DMS53 (cell line): ENCODE measurements at places on chromosomes 7 and 10.

- no peak for DNase-seq
Measured at GRCh38 chr10:16902606-16903005, 85.4 kb upstream of the RSU1 start.

GRCh38 chr7:149723082-149723767 is 50.2 kb downstream of the ZNF467 start:
- DNase-seq: no peak

DNA sequence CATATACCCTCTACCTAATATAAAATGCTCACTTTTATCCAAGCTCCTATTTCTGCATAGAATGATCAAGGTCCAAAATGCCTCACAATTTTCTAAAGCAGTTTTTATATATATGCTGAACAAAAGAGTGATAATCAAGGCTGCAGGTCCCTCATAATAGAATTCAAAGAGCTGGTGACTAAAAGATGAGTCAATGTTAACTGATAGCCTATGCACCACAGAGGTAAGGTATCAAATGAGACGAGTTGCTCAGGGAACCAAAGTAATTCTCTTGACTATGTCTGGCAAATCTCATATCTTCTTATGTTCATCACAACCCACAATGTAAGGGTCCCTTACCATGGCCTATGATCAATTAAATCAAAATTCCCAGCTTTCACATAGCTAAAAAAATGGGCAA is 15.2 kb downstream of the PDZD8 start:
- peak; percentile 52 for DNase-seq

GRCh38 chr7:40200791-40201190 is 66.0 kb downstream of the SUGCT start:
- no peak for DNase-seq

DNA sequence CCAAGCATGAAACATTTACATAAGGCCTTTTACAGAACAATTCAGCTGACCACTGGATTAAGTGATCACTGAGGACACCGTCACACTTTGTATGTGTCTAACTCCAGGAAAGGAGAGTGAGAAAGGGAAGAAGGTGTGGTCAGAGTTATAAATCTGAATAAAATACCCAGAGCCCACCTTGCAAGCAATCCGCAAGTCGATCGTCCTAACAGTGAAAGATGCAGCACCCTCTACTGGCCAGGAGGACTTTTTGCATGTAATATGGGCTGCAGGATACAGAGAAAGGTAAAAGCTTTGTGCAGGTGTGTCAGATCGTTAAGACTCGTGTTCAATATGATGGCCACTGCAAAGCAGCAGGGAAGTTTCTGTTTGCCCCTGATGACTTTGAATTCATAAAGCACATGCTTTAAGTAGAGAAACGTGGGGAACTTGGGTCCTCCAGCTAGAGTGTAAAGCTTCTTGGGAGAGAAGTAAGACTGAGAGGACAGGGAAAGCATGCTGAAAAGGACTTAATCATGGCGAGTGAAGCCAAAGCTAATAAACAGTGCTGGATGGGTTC is 68.5 kb upstream of the BMPER start:
- DNase-seq: peak; percentile 79

DNA sequence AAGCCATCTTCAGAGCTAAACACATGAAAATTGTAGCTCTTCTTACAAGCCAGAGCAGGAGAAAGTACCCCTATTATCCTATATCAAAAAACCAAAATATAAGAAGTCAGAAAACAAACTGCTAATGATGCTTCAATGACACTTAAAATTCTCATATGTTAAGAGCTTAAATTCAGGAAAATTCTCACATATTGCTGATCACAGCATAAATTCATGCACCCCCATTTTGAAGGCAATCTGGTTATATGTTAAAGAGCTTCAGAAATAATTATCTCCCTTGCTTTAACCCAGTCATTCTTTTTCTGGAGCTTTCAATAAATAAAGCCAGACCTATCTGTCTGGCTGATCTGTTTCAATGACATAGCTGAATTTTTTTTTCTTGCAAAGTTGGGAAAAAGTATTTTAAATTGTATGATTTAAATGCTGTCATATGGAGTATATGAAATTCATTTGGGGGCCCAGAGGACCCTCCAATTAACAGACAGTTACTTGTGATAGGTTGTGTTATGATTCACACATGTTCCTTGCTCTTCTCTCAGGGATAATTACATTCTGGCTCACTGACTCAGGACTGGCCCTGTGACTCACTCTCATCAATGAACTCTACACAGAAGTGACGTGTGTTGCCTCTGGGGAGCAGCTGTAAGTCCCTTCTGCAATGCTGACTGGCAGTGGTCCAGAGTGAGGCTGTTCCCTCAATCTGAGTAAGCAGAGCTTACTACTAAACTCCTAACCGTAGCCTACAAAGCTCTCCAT is 85.2 kb downstream of the HGF start:
- peak; percentile 99 for DNase-seq

GRCh38 chr7:101177644-101178043 is 2.4 kb downstream of the NAT16 start:
- DNase-seq: no peak

GRCh38 chr7:4257146-4258111 is 424.7 kb upstream of the FOXK1 start:
- no peak for DNase-seq

DNA sequence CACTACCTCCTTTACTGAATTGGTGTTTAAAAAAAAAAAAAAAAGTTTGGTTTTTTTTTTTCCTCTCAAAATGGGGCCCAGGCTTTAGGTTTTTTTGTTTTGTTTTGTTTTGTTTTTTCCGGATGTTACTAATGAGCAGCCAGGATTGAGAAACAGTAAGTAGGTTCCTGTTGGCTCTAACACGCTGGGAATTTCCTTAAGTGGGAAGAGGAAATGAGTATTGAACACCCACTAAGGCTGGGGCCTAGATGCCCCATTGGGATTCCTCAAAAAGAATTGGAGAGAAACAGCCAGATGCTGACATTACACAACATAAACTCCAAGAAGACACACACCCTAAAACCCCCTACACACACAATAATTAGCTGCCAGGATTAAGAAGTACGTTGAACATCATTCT is 102.2 kb upstream of the NANOS1 start:
- DNase-seq: no peak

- DNase-seq: no peak
Measured at GRCh38 chr10:43128958-43129706, 9.1 kb upstream of the CSGALNACT2 start.

DNA sequence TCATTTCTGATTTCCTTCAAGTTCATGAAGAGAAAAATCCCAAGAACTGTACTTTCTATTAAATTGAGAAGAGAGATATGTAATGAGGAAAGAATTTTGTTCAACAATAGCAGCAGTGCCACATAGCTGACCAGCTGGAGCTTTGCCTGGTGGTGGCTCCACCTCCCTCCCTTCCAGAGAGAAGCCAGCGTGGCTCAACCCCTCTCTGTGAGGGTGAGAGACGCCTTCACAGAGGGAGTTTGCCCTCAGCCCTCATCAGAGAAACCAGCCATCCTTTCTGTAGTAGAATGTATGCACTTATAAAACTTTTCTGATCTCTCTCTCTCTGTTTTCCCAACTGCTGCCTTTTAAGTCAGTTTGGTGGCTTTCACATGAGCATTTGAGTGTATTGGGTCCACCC is 20.5 kb upstream of the COL1A2 start:
- no peak for DNase-seq
